Spinal cord (tissue), 10 donors: ENCODE measurements at places on chromosomes 7 and 10. TPM values are rescaled to one million over a fixed set of nuclear protein-coding genes. Genes with fewer than 3 reads are reported as not detected.

Gene GRK5
- 27.1 TPM for total RNA-seq

Gene TMEM184A
- 0.33 TPM for total RNA-seq

Gene DDX50
- total RNA-seq = 51.8 TPM

Gene OR2A12
- not detected for total RNA-seq

DNA sequence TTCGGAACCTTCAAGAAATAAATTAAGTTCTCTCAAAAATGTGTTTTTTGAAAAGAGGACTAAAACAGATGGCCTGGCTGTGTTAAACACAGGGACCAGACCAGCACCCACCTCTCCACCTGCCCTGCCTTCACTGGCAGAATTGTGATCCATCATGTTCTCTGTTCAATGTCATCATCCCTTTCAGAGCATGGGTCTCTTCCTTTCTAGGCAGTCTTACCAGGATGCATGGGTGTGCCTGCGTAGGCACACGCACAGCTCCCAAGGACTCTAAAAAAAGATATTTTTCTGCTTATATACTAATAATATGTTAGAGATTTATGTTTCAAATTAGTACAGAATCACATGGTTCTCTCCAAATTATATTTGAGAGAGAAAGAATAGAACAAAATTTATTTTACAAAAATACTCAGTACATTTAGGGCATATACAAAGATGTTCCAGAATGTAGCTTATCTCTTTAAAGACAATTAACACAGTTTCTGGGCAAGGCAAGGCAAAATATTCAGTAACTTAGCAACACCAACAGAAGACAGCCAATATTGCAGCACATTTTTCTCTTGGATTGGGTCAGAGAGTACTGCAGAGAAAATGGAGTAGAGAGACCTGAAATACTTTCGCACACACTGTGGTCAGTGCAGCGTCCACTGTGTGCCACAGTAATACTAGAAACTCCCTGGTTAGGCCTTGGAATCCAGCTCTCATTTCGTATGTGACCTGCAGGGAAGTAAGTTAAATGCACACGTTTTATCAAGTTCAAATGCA, 52.8 kb downstream of the EGFR start:
- no peaks in the 10 kb centered on the region for H3K36me3 ChIP-seq
- H3K4me3 ChIP-seq = no peak overlapping the region
- H3K27ac ChIP-seq = peak overlapping the region; percentile 35
- no peaks in the 10 kb centered on the region for H3K27me3 ChIP-seq
- peaks cover 4% of the 10 kb centered on the region for H3K4me1 ChIP-seq
- DNase-seq = peak; percentile 61

DNA sequence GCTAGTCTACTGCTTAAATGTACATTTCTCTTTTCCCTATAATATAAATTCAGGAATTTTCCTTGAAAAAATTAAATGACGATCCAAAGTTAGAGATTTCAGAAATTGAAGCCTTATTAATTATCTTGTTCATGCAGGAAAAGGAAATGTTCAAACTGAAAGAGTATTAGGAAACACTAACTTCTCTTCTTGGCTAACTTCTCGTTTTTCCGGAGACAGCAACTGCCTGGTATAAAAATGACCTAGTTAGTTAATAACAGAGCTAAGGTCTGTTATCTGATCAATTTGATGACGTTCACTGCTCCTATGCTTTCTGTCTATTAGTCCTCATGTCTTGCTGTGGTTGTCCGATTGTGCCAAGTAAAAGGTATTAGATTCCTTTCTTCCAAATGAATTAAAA, 212.5 kb downstream of the DGKB start:
- H3K4me3 ChIP-seq = no peak overlapping the region
- DNase-seq = no peak
- H3K27ac ChIP-seq = no peak overlapping the region
- no peaks in the 10 kb centered on the region for H3K4me1 ChIP-seq
- H3K36me3 ChIP-seq = no peaks in the 10 kb centered on the region

- H3K4me3 ChIP-seq = no peak overlapping the region
- DNase-seq = no peak
- H3K36me3 ChIP-seq = no peaks in the 10 kb centered on the region
- H3K27me3 ChIP-seq = no peaks in the 10 kb centered on the region
- H3K27ac ChIP-seq = no peak overlapping the region
- no peaks in the 10 kb centered on the region for H3K4me1 ChIP-seq
Measured at GRCh38 chr7:41869091-41869490, 166.2 kb upstream of the INHBA start.
